ENCODE measurements at places on chromosomes 3 and 15.

- no peak for DNase-seq
Measured at GRCh38 chr3:128999102-128999501, 2.0 kb upstream of the EFCC1 start.

GRCh38 chr3:139301183-139301582 lies 42.6 kb upstream of the MRPS22 start:
- DNase-seq, result no peak

GRCh38 chr15:55858661-55859060 lies 115.7 kb upstream of the PRTG start:
- DNase-seq, result no peak

GRCh38 chr3:29486096-29486495 lies 205.2 kb downstream of the RBMS3 start:
- no peak for DNase-seq

GRCh38 chr3:131608741-131609140 lies 106.0 kb upstream of the MRPL3 start:
- no peak for DNase-seq

DNA sequence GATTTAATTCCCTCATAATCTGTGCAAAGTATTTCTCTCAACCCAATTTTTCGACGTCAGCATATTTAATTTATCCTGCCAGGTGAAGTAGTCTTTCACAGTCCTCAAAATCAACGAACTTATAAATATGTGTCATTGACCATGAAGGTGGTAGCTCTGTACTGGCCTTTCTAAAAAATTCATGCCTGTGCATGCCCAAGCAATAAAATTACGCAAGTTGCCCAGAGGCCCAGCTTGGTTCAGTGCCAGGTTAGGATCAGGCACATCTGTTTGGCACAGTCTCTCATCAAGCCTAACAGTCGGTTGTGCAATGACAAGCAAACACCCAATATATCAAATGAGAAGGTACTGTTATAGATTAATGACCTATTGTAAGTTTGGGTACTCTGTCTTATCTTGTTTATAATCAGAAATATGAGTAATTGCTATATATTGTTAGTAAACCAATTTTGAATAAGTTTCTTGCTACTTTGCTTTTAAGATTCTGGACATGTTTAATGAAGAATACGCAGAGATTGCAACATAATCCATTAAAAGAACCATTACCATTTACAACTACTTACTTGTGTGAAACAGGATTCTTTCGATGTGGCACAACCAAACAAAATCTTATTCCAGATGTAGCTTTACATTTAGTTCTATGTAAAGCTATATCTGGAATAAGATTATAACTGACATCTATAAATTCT lies 159.0 kb upstream of the IL12A start:
- peak; percentile 58 for DNase-seq

- peak; percentile 68 for DNase-seq
Measured at GRCh38 chr15:58957101-58957973, 23.9 kb upstream of the SLTM start.

DNA sequence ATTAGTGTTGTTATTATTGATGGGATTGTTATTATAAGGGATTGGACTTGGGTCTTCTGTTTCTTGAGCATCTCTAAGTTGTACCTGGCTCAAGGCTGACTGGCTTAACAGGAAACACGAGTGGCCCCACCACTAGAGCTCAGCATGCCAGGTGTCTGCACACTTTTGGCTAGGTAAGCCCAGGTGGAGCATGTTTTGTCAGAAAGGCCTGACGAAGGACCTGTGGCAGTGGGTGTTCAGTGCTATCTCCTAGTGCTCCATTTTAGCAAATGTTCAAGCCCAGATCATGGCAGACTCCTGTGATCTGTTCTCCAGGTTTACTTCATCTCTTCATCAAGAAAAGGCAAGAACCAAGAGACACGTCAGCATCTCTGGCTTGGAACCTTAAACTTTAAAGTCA lies 3.4 kb downstream of the MAP2K5 start:
- no peak for DNase-seq

DNA sequence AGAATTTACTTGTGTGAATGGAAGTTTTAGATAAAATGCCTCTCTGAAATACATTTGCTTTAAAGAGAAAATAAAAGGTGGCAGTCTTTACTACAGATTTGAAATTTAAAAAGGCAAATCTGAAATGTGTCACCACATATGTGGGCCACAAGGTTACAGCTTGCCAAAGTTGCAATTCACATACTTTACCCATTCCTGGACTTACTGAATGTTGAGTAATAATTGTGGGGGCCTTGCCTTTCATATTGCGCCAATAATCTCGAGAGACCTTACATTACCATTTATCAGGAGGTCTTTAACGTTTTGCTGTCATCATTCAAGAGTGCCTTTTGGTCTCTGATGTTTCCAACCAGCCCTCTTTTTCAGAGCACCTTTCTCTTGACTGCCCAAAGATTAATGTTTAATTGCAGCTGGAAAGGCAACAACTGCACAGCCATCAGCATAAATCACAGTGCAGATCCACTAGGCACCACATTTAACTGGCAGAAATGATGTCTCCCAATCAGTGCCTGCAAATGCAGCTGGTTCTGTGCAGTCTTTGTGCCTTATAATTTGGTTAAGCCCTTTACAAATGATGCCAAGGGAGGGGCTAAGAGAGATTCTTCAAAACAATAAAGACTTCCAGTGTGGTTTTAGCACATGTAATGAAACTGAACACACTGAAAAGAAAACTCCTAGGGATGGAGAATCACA lies 206.8 kb downstream of the MAGI1 start:
- DNase-seq, result no peak

DNA sequence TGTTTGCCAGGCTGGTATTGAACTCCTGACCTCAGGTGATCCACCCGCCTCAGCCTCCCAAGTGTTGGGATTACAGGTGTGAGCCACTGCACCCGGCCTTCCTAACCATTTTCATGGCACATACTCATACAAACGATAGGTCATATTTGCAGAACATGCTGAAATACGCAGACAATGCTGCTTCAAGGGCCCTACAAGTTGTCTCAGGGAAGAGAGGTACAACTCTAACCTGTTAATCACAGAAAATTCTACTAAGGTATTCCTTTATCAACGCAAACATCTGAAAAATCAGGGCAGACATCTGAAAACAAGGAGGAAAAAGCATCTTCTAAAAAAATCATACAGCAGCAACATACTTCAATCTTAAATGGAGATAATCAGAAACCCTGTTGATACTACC lies 39.9 kb downstream of the RAF1 start:
- no peak for DNase-seq

- no peak for DNase-seq
Measured at GRCh38 chr3:4409415-4409814, 57.7 kb downstream of the SUMF1 start.

DNA sequence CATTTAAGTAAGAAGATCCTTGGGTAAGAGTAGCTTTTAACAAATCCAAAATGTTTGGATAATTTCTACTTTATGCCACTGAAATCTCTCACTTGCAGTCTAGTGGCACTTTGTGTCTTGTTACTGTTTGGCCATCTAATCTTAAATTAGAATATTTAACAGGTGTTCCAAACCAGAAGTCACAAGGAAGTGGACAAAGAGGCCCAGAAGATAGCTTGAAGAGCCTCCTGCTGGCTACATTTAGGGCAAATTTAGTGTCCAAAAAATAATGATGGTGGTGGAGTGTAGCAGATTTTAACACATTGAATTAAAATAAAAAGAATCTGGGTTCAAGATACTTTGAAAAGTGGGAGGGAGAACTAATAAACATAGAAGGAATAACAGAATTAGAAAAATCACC lies 172.2 kb downstream of the GHSR start:
- DNase-seq, result no peak

- DNase-seq, result no peak
Measured at GRCh38 chr3:141454906-141455602, 31.8 kb upstream of the RASA2 start.

DNA sequence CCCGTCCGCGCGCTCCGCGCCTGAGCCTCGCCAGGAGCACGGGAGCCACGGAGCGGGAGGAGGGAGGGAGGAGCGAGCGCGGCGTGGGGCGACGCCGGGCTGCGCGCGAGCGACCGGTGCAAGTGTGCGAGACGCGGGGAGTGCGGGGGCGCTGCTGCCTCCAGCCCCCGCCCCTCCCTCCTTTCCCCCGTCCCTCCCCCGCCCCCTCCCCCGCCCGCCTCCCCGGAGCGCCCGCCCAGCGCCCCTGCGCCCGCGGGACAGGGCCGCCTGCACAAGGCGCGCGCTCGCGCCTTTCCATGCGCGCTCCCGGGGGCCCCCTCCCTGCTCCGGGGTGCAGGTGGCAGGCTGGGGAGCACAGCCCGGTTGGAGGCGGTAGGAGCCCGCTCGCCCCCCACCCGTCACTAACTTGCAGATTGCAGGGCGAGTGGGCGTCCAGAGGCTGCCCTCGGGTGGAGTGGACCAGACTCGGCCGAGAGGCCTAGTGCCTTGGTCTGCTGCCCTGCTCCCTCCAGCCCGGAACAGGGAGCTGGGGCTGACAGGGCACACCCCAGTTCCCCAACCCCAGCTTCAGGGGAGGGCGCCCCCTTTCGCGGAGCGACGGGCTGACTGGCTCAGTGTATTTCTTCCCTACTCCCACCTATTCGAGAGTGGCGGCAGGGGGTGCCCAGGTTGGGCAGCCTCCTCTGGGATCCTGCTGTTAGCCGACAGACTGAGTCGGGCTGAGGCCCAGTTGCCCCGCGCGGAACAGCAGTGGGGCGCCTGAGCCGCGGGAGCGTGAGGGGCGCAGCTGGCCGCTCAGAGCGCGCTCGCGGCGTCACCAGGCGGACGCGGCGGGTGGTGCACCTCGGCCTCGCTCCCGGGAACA lies at the start of gene WNT7A:
Gene WNT7A, minus strand, starts transcription at position 126 of the 865 bp plus-strand sequence. CDS start 255 bp downstream, outside the sequence.
- no peak for DNase-seq

DNA sequence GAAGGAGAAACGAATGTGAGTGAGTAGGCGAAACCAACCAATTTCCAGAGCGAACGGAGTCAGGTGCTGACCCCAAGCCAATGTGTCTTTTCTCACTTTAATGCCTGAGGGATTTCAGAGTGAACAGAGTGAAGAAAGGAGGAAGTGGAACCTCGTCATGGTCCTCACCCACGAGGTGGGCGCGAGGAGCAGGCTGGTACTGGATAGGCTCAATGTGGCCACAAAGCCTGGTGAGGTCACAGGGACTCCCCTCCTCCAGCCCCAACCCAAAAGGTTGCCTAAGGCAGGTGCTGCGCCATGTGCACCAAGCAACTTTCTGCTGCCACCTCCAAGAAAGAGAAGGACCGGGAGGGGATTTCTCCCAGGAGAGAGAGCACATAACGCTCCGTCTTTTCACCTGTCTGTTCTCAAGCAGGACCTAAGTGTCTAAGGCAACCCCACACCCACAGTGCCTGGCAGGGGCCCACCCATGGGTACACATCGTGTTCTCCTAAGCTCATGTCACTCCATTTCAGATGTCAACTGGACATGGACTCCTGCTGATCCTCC lies 3.8 kb downstream of the NRROS start:
- DNase-seq, result peak; percentile 92

- no peak for DNase-seq
Measured at GRCh38 chr3:189721873-189722665, 90.9 kb downstream of the TP63 start.
